ENCODE measurements at places on chromosomes 7 and 10.

DNA sequence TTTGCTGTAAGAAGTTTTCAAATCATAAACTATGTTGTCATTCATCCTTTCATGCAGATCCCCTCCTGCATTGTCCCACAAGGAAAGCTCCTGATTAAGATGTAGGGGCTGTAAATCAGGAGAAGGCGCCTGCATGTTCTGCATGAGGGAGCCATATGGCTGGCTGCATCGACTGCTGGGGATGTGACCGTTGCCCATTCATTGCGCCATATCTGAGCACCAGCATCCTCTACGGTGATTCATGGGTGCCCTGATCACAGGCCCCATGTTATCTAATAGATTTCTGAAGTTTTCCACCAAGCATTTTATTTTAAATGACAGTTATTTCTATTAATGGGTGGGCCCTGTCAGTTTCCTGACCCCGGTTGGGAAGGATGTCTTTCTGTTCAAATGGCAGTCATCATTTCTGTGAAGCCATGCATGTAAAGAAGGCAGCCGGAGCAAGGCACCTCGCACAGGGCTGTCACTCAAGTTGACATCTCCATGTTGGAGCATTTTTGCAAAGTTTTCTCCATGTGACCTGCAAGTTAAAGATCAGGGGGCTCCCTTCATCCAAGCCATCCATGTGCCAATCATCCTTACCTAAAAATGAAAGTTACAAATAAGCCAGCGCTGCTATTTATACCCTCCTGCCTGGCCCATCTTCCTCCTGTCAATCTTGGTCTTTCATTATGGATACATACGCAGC, 128.8 kb downstream of the TEX36 start:
- no peak for DNase-seq

DNA sequence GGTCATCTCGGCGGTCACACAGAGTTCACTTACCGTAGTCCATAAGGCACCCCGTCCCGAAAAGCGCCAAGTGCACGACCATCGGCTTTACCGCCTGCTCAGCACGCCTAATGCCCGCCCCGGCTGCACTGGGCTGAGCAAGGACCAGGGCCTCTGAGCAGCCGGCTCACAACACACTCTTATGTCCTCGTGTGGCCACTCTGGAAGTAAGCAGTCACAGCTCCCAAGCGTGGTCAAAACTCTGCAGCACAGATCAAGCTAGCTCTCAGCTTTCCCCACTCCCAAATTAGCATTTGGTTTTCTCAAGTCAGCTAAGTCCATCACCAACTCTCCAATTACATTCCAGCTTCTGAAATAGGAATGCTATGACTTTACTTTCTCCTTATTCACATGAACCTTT, 57.7 kb downstream of the MAD1L1 start:
- DNase-seq = no peak

- no peak for DNase-seq
Measured at GRCh38 chr10:91444211-91445182, 34.4 kb downstream of the HECTD2 start.

DNA sequence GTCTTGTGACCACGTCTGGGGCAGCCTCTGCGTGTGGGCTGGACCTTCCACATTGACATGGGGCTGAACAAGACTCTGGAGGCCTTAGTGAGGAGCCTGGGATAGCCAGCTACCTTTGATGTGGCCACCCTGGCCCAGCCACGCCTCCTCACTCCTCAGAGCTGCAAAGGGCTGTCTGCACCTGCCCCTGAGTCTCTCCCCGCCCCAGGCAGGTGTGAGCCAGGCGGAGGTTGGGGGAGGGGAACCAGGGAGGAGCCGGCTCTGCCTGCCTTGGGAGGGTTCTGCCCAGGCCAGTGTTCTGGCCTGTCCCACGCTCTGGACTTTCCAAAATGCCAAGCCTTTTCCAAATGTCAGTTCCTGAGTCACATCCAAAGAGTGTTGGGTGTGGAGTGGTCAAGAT, 72.2 kb downstream of the GTF2IRD1 start:
- DNase-seq = no peak

DNA sequence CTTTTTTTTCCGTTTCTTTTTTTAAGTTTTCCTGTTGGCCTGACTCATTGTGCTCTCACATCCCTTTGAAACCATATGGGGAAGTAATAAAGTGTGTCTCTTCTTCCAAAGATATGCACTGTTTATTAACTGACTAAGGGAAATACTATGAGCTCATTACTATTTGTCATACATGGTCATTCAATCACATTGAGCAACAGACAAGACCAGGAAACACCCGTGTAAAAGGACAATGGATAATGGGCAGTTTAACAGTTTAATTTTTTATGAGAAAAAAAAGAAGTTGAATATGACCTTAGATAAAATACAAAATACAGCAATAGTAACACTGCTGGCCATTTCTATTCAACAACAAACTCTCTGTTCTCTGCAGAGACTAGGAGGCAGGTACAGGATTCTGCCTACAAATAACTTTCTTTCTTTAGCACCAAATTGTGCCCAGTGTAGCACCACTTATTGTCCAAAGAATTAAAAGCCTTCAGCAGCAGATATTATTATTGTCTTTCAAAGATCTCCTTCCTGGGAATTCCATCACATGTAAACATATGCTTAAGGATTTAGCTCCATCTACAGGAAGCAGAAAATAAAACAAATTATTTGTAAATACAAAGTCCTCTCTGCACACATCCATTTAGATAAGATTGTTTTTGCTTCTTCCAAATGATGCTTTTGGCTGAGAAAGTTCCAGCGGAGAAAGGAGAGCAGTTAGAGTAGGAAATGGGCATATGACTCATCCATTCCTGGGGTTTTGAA, 55.0 kb upstream of the AKR1E2 start:
- DNase-seq = no peak

DNA sequence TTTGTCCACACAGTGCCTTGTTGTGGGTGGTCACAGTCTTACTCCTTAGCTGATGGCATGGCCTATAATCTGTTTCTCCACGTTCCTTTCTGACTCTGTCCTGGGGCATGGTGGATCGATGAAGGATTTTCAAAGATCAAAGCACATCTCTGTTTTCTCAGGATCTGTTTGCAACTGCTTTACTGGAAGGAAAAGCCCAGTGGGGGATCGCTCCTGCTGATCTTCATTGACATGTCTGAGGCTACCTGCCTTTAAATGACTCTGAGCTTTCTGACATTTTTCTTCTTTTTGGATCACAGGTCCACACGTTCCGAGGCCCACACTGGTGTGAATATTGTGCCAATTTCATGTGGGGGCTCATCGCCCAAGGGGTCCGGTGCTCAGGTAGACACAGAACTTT, 68.0 kb upstream of the PRR15 start:
- DNase-seq = no peak

DNA sequence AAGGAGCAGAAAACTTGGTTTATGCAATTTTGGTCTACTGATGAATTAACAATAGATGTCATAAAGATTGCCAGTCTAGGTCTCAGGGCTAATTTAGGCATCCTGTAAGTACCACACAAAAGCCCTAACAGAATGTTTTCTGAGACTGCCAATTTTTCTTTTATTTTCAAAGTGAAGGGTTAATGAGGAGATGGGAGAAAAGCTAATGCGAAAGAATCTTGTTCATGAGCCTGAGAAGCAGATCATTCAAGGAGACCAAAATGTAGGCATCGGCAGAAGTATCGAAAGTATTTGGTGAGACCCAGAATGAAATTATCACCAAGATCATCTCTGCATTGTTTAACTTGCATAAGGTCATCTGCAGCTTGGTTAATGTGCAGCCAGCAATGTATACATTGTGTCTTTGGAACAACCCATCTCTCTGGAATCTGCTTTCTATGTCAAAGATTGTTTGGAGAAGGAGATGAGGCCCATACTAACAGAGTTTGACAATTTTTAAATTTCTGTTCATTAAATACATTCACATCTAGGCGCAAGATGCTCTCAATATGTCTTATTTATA, 163.3 kb upstream of the GLI3 start:
- no peak for DNase-seq

GRCh38 chr10:117534321-117535297, 7.9 kb upstream of the EMX2 start:
- DNase-seq = no peak

DNA sequence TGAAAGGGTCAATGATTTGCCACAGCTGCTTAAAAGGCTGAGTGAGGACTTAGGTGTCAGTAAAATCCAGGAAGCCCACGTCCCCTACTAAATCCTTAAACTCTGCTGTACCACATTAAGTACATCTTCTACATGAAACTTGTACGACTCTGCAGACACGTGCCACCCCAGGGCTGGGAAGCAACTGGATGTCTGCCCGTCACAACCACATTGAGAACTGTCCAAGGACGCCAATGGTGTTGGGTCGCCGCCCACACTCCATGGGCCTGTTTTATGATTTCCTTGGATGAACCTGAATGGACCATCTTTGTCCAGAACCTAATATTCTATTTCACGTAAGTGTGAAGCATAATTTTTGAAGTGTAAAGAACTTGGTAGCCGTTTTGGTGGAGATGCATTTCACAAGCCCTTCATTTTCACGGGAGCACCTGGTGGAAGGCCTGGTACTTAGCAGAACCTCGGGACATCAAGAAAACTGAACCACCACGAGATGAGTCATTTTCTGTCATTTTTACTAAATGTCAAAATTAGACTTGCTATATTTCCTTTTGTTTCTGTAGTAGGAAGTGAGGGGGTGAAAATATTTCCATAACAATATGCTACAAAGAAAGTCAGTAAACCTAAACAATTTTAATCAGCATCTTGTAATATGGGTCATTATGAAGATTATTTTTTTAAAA, 134.9 kb downstream of the SFMBT2 start:
- DNase-seq = no peak

GRCh38 chr7:122430710-122431109, 126.2 kb upstream of the FEZF1 start:
- DNase-seq = no peak

- no peak for DNase-seq
Measured at GRCh38 chr10:94193466-94193924, 169.2 kb downstream of the NOC3L start.

GRCh38 chr7:25360451-25360850, 132.2 kb upstream of the NPVF start:
- DNase-seq = no peak

DNA sequence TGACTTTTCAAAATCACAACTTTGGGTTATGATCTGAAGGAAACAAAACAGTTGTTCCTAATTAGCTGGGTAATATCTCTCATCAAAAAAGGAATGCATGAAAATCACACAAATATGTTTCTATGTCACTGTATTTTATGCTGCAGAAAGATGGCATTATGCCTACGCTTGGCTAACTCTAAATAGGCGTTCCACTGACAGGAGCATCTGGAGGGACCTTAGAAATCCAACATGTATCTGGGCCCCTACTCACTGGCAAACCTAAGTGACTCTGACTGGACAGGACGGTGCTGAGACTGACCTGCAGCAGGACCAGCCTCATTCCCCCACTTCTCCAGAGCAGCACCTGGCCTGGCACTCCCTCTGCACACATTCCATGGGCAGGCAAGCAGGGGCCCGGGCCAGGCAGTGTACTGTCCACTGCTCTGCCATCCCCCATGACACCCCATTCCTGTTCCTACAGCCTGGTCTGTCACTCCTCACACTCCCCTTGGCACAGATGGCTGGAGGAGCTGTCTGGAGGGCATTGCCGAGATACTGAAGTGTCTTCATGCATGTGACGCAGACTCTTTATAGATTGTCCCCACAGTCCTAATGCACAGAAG, 2.6 kb upstream of the MYL7 start:
- no peak for DNase-seq

GRCh38 chr7:111638078-111638477, 75.8 kb upstream of the IMMP2L start:
- no peak for DNase-seq

GRCh38 chr7:138032770-138033169, 30.9 kb upstream of the CREB3L2 start:
- DNase-seq = no peak

GRCh38 chr7:77985974-77986339, 187.4 kb downstream of the PHTF2 start:
- no peak for DNase-seq

Data from activated CD8-positive, alpha-beta memory T cell treated with anti-CD3 and anti-CD28 coated beads, Interleukin-2, amount 50 U/mL, for 4 hours (primary cell).